ENCODE measurements at places on chromosomes 3 and 15.

GRCh38 chr3:46845397-46845859 is 17.8 kb downstream of the MYL3 start:
- no peak for DNase-seq

GRCh38 chr3:173730391-173730790 is 332.8 kb downstream of the NLGN1 start:
- DNase-seq = no peak

DNA sequence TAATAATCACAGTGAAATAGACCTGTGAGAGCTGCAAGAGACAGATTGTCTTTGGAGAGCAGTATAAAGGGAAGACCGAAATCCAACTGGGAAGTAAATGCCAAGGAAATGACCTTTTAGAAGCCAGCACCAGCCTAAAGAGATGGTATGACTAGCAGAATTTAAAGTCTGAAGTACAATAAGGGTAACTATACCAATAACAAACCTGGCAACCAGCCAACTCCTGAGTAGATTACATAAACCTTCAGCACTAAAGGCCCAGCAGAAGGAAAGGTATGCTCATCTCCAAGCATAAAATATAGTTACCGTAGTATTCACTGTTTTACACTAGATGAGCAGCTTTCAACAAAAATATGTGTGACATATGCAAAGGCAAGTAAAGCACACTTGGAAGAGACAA is 155.1 kb upstream of the SATB1 start:
- no peak for DNase-seq

GRCh38 chr3:143152043-143152442 is 32.5 kb downstream of the CHST2 start:
- DNase-seq = no peak

GRCh38 chr3:144462337-144462736 is 490.7 kb downstream of the DIPK2A start:
- no peak for DNase-seq

GRCh38 chr3:30199855-30200254 is 406.5 kb upstream of the TGFBR2 start:
- DNase-seq = no peak

- no peak for DNase-seq
These were observed 63.1 kb downstream of the TLE3 start for GRCh38 chr15:70034596-70034995.

GRCh38 chr15:45795440-45796069 is 160.7 kb downstream of the SQOR start:
- DNase-seq = peak; percentile 56

- DNase-seq = no peak
These were observed 51.5 kb upstream of the GSK3B start for GRCh38 chr3:120145542-120146285.

DNA sequence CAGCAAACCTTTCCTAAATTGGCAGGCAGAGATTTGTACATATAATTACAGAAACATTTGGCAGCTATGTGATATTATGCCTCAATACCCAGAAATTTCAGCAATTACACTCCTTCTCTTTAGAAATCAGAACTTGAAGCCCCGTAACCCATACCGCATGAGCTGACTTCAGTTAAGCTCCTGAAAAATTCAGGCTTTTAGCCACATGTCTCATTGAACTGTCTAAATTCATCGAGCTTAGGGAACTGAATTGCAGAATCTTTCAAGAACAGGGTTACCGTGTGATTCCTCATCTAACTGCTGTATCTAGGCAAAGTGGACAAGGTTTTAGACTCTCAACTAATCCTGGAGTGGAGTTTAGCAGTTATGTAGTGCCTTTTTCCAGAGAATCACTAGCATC is 333.0 kb downstream of the EPHA3 start:
- no peak for DNase-seq

DNA sequence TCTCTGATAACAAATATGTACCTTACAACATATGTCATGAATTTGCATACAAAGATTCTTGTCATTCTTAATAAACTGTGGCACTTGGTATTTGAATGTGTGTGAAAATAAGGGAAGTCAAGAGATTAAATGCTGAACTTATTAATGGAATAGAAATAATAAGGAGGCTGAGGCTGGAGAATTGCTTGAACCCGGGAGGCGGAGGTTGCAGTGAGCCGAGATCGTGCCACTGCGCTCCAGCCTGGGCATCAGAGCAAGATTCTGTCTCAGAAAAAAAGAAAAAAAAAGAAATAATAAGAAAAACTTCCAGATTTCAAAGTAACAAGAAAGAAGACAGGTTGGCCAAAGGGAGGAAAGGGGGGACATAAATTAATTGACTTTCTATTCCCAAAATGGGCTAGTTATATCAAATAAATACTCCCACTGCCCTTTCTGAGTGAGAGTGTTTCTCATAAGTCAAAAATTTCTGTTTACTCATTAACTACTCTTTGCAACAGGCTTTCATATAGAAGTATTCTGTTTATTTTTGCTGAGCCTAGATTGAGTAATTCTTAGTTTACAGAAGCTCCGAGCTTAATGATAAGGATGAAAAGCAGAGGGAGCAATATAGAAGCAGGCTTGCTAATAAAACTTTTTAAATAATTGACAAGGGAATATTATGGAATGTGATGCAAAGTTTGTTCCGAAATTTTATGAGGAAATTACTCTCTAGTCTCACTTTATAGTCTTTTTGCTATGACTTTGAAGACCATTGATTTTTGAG is 25.6 kb downstream of the KNG1 start:
- no peak for DNase-seq

DNA sequence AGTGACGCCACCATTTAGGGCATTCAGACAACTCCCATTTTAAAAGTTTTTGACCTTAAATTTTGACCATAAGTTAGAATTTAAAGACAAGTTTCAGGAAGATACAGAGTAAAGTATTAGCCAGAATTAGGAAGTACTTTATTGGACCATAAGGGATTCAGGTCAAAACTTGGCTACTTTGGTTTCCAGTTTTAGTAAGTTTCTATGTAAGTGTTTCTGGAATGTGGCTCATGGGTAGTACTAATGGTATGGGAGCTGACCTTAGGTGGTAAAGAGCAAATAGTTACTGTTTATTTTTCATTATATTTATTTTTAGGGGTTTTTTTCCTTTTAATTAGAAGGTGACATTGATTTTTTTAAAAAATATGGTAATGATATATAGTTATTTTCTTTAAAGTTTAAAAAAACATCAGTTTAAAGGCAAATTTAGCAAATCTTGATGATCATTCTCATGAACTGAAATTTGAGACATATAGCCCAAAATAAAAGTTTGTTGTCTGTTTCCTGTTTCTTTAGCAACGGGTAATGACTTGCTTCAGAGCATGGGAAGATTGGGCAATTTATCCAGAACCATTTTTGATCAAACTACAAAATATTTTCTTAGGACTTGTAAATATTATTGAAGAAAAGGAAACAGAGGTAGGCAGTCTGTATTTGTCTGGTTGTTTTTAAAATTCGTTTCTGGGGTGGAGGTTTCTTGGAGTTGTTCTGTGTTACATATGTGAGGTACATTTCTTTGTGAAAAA is 34.3 kb downstream of the U2SURP start:
- no peak for DNase-seq

GRCh38 chr3:40913641-40914040 is 285.7 kb upstream of the CTNNB1 start:
- DNase-seq = no peak

DNA sequence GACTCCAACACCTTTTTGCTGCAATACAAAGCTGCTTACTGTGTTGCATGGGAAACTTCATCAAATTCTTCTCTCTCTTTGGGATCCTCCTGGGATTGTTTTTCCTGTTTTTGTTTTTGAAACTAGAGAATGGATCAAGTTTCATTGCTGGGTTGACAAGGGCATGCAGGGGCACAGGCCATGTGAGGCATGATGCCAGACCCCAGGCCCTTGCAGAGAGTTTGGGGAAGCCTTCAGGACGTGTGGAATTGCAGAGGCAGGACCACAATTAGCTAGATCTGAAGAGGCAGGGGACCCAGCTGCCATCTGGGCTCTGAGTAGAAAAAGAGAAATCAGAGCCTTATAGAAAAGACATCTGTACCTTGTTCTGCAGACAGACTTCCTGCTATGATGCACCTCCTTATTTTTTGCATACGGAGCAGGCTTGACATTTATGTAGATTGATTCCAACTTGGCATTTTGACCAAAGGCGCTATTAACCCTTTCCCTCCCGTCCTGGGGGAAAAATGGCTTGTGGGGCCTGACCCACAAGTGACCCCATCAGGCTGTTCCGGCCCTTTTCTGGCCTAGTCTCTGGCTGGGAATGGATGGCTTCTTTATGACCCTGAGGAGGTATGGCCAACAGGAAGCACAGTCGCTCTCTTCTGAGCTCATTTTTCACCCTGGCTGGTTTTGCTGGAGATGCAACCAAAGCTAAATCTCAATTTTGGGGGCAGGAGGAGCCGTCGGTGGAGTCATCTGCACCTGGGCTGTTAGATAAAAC is 44.3 kb upstream of the CHRNB4 start:
- no peak for DNase-seq

DNA sequence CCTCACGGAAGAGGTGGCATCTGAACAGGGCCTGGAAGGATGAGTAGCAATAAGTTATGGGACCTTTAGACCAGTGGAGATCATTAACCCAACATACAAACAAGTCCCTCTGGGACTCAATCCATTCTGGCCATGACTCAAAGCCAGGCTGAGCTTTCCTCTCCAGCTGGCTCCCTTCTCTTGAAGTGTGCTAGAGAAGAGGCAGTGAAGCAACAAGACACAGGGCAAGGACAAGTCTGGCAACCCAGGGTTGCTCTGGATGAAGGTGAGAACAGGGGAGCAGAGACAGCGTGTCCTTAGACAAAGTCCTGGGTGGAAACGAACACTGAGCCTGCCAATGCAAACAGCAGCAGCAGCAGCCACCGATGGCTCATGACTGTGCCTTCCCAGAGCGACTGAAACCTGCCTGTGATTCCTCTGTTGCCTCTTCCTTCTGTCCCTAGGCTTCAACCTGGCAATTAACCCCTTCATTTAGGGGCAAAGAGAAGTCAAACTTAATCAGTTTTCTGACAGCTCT is 86.8 kb downstream of the BDH1 start:
- no peak for DNase-seq

DNA sequence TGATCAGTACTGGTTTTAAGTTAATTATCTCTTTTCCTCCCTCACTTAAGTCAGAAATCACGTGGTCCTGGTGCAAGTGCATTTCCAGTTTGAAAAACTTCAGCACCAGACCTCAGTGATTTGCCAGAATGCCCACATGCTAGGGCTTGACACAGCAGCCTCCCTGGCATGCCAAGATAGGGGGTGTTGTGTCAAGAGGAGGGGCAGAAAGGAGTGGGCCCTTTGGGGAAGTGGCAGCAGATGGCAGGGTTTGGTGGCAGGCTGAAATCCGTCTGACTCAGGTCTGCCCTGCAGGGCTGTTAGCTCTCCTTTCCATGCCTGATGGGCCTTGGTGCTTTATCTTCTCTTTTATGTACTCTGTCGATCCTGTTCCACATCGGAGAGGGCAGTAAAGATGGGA is 23.4 kb downstream of the PXK start:
- no peak for DNase-seq

DNA sequence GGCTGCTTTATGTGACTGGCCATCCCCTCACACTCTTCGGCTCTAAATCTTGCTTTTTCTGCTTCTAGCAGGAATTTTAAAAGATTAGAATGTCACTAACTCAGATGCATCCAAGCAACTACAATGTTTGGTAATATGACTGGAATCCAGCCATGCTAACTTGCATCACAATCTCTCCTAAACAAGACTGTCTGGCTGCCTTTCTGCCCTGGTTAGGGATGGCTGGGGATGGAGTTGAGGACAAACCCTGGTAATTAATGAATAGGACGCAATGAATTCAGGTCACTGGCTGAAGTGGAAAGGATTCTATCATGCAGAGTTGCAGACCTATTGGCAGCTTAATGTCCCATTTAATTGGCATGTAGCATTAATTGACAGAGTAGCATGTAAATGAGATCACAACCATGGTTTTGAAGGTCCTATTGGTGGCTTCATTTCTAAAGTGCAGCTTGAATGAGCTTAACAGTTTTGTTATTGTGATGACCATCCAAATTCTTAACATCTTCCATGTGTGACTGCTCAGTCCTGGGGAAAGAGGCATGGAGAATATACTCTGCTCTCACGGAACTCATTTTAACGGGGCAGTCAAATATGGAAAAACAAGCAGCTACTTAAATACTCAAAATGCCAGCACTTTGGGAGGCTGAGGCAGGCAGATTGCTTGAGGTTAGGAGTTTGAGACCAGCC is 21.7 kb downstream of the NMNAT3 start:
- DNase-seq = no peak

GRCh38 chr15:63223463-63223862 is 34.1 kb downstream of the RAB8B start:
- DNase-seq = no peak

- no peak for DNase-seq
These were observed 463.1 kb downstream of the TBL1XR1 start for GRCh38 chr3:176734146-176734545.

- no peak for DNase-seq
These were observed 8.9 kb downstream of the PEAK1 start for GRCh38 chr15:77410701-77411618.

- no peak for DNase-seq
These were observed 9.9 kb downstream of the BCL6 start for GRCh38 chr3:187735383-187735782.

DNA sequence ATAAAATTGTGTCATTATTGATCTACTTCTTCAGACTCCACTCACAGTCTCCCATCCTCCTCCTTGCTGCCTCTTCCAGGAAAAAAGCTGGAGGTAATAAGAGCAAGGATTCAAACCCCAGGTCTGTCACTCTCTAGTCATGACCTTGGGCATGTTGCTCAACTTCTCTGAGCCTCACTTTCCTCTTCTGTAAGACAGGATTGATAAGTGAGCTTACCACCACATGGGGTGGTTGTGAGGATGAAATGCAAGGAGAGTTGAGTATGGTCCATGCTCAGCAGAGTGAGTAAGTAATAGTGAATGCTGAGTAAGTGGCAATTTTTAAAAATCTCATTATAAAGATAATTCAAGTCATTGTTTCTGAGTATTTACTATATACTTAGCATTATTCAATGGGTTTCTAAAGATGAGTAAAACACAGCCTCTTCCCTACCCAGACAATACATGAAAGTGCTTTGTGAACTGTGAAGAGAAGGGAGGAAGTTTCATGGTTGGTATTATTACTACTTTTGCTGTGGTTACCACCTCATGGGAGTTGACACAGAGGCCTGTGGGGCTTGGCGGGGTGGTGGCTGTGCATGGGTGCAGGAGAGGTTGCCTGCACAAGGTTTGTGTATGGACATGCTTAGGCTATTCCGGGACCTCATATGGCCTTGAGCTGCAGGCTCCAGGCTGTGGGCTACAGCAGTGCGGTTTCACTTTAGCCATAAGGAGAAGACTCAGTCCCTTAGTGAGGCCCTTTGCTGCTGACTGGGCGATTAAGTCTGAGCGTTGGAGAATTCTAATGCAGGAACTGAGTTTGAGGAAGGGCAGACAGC is 30.0 kb downstream of the SLC6A11 start:
- no peak for DNase-seq

DNA sequence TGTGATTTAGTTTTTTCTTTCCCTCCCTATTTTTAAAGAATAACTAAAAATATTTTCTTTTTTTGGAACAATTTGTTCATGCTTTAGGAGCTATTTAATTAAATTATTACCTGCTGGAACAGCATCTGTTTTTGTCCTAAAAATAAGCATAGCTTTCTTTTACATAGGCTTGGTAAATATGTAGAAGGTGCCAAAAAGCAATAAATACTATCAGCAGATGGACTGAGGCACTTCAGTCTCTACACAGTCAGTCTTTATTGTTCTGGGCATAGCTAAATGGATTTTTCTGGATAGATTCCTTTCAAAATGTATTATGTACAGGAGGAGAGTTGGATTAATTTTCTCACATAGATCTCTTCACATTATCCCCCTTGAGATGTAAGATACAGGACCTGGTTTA is 223.5 kb downstream of the NAALADL2 start:
- DNase-seq = no peak
